Activated gamma-delta T cell (primary cell): ENCODE measurements at places on chromosomes 2 and 18.

- DNase-seq: no peak
These were observed 65.4 kb upstream of the HDAC4 start for GRCh38 chr2:239466061-239466754.

GRCh38 chr2:186852508-186852907 is 3.5 kb upstream of the ZSWIM2 start:
- no peak for DNase-seq

- DNase-seq: no peak
These were observed 472.5 kb downstream of the PID1 start for GRCh38 chr2:228798458-228799207.

DNA sequence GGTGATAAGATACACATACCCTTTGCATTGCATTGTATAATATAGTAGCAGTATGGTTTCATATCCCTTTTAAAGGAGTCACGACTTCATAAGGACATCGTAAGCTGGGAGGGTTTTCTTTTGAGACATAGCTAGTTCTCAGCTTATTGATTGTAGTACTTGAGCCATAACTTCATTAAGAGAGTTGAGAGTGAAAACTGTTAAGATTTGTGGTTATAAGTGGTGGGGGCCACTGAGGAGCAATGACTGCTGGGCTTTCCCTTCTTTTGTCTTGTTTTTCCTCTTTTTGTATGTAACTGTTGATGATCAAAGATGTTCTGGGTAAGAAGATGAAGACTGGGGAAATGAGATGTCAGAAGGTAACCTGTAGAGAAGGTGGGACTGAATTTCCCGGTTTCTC is 11.0 kb downstream of the EIF5B start:
- DNase-seq: no peak

- DNase-seq: no peak
These were observed 165.9 kb downstream of the DYSF start for GRCh38 chr2:71619230-71619741.
